Anterior cingulate cortex (tissue), 58 donors: ENCODE measurements at places on chromosomes 2 and 18.

DNA sequence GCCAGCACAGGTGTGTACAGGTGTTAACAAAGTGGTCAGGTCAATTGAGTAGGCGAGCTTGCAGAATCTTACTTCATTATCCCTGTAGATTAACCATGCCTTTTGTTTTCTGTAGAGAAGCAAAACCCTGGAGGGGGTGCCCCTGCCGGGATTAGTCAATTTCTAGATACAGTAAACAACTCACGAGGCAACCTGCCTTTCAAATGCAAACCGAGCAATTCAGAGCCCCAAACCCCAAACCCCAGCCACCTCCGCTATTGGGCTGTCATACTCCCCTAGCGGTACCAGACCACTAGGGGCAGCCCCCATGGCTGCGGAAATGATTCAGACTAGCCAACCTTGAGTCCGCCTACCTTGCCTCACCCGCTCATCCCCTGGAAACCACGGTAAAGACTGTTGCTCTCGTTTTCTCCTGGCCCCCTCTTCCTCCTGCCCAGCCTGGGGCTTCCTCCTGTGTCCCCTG is 61.4 kb upstream of the KIF5C start:
- no peak for DNase-seq

GRCh38 chr2:226773291-226773690 is 26.3 kb downstream of the IRS1 start:
- DNase-seq: no peak

DNA sequence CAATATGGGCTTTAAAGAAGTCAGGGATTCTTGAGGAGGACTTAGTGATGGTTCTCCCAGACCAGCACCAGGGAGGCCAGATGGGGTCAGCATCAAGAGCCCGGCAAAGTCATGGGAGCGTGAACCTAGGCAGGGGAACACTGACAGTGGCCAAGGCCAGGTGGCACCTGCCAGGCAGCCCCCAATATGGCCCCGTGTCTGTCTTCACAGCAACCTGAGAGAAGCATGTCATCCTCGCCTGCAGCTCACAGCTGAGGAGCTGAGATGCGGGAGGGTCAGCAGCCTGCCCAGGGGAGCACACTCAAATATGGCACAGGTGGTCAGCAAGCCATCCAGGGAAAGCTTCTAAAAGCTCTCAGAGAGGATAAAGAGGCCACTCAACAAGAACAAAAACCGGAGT is 105.7 kb upstream of the GPC1 start:
- no peak for DNase-seq

- DNase-seq: no peak
These were observed 96.8 kb downstream of the CAPN13 start for GRCh38 chr2:30710461-30710860.

DNA sequence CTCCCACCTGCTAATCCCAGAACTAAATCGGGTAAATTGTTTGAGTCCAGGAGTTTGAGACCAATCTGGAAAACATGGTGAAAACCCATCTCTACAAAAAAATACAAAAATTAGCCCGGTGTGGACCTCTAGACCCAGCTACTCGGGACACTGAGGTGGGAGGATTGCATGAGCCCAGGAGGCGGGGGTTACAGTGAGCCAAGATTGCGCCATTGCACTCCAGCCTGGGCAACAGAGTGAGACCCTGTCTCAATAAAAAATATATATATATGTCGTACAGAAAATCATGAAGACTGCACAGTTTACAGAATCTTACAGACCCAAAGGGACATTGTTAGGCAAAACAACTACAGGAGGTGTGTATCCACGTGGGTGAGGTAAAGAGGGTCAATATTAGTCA is 4.0 kb upstream of the DPY30 start:
- no peak for DNase-seq

- no peak for DNase-seq
These were observed 492 bp downstream of the CHRNA1 start for GRCh38 chr2:174763780-174764179.

GRCh38 chr2:100924122-100924519 is 78.0 kb upstream of the RPL31 start:
- no peak for DNase-seq

DNA sequence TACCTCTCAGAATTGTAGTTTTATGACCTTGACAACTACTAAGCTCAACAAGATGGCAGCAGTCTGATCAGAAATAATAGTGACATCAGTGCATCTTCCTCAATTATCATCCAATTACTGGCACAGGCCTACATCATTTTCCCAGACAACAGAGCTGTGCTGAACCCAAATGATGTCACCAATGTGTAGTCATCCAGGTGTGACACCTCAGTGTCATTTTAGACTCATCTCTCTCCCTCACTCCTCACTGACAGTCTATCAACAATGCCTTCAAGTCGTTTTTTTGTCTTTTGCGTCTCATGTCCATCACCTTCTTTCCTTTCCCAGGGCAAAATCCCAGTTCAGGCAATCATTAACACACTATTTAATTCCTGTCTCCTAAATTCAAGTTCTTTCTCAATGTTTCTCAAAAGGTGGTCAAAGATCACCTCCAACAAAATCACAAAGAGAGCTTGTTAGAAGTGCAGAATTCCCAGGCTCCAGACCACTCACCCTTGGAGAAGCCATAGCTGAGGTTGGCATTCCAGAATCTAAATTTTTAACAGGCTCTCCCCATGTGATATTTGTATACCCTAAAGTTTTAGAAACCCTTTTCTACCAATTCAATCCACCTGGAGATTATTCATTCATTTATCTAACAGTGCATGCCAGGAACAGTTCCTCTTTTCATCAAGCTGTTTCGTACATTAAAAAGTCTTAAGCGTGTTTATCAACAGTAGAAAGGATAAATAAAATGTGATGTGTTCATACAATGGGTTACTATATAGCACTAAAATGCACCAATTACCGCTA is 125.3 kb upstream of the KLF7 start:
- DNase-seq: no peak

DNA sequence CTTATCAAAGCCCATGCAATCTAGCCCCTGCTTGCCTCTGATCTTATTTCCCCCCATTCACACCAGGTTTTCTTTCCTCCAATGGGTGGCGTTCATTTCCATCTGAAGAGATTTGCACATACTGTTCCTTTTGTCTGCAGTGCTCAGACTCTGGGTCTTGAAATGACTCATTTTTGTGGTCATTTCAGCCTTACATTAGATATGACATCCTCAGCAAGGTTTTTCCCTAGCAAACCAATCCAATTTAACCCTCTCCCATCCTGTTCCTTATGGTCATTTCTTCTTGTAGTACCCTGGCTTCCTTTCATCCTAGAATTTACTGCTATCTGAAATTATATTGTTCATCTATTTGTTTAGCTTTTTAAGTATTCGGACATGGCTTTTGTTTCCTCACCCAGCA is 42.5 kb upstream of the SCN1A start:
- DNase-seq: no peak

- no peak for DNase-seq
These were observed 11.2 kb downstream of the ASPRV1 start for GRCh38 chr2:69950241-69950640.
